ENCODE measurements at places on chromosomes 7 and 10.

GRCh38 chr10:113991091-113991860 lies 52.4 kb upstream of the ADRB1 start:
- DNase-seq: no peak

DNA sequence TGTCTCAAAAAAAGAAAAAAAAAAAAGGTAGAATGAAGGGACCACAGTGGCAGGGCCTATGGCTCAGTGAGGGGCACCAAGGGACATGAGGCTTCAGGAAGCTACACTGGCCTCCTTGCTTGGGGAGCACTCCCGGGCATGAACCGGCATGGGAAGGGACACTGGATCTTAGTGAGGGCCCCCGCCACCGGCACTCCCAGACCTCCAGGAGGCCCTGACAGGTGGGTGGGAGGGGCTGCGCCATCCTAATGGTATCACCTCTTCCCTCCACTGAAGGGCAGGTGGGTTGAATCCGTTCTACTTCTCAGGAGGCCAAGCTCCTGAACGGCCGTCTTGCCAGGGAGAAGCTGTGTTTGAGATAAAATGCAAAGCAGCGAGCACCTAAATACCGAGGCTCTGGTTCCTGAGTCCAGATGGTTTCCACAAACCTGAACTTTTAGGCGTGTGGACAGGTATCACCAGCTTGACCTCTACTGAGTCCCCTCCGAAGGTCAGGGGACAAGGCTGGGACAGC lies 69.8 kb downstream of the C10orf143 start:
- DNase-seq: no peak

DNA sequence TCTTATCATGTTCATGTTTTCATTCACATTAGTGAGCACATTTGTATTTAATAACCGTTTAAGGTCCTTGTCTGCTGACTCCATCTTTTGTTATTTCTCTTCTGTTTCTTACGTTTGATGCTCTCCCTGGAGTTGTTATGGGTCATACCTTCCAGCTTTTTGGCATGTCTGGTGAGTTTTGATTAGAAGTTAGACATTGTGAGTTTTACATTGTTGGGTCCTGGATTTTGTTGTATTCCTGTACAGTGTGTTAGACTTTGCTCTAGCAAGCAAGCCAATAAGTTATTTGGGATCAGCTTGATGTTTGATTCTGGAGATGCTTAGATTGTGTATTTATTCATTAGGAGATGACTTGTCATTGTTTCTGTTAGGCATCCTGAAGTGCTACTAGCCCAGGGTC lies 16.9 kb downstream of the OLAH start:
- DNase-seq: no peak

GRCh38 chr7:140230516-140230860 lies 53.7 kb upstream of the KDM7A start:
- DNase-seq: no peak

DNA sequence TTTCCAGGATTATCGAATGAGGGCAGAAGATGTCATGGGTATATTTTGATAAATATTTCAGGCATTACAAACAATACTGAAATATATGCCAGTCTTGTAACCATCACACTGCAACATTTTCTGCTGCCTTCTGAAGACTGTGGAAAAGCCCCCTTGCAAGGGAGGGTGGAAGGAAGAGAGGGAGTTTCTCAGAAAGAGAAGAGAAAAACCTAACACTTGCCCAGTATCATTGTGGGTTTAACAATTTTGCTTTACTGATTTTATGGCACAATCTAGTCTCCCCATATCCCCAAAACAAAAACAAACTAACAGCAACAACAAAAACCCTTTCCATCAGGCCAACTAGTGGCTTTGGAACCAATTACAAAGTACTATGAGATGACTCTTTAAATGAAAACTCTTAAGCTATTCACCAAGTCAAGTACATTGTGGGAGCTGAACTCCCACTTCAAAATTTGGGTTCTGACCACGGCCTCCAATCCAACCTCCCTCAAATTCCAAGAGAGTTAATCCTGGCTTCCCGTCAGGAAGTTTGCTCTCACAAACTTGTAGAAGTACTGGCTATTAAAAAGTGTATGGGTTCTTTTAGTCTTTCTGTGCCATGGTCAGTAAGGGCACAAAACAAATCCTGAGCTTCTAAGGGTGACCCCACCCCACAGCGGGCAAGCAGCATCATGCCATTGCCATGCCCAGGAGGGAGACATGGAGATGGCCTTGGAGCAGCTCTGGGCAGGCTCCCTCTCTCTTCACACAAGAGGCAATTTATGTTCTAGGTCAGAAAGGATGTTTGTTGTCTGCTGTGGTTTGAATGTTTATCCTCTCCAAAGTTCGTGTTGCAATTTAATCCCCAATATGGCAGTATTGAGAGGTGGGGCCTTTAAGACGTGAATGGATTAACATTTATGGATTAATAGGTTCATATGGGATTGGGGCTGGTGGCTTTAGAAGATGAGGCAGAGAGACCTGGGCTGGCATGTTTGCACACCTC lies 96.3 kb downstream of the JAZF1 start:
- DNase-seq: no peak

- DNase-seq: no peak
Observed at GRCh38 chr7:92875719-92876118, 39.3 kb upstream of the CDK6 start.

GRCh38 chr10:17785276-17785930 lies 23.7 kb upstream of the MRC1 start:
- no peak for DNase-seq

DNA sequence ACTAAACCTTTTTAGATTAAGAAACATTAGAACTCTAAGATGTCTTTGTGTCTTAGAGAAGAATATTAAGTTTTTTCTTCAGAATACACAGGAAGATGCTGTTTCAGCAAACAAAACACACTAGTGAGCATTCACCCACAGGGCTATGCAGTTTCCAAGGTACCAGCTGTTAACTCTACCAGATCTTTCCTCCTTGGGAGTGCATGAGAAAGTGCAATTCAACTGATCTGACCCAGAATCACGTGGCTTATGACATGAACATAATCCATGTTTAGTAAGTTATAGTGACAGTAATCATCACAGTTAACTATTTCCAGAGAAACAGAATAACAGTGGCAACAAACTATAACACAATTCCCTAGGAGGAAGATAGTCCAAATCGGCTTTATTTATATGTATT lies 270.7 kb downstream of the CACNA2D1 start:
- no peak for DNase-seq

DNA sequence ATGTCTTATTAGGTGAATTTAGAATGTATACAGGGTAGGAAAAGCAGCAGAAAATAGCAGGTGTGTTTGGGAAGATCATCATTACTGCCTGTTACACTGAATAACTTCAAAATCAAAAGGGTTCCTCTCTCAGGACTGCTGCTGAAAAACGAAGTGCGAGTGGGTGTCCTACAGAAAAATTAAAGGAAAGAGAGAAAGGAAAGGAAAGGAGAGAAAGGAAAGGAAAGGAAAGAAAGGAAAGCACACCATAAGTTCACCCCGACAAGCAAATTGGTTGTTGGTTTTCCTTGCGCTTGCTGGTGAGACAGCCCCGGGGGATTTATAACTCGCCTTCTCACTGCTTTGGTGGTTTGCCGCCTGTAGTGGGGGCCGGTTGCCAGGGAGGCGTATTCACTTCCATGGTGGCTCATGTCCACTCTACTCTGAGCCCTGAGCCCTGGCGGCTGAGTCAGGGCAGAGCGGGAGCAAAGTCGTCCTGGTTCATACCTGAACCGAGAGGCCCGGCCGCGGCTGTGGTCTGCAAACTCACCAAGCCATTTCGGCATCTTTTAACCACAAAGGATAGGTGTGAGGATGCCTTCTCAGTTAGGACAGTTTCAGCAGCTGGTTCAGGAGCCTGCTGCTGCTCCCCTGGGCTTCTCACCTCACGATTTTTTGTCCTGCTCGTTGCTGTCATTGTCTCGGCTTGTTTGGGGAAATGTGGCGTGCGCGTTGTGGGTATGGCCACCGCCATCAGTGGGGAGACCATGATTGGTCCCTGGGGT lies 26.1 kb downstream of the INPP5A start:
- peak; percentile 65 for DNase-seq

GRCh38 chr10:79482304-79482703 lies 30.0 kb upstream of the EIF5AL1 start:
- DNase-seq: no peak

DNA sequence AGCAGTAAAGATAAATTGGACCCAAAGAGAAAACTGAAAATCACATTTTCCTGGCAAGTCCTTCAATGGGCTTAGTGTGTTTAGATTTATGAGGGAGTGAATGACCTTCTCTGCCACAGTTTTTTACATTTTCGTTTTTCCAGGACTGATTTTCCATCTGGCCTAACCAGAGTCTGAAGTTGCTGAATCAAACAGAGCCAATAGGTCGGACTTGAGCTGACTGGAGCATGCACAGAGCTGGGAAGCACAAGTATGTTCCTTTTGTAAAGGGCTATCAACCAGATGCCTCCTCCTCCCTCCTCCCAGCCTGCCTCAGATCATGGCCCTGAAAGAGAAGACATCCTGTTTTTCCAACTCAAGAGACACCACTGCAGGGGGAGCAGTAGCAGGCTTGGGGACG lies 126.0 kb upstream of the ANKRD1 start:
- no peak for DNase-seq

DNA sequence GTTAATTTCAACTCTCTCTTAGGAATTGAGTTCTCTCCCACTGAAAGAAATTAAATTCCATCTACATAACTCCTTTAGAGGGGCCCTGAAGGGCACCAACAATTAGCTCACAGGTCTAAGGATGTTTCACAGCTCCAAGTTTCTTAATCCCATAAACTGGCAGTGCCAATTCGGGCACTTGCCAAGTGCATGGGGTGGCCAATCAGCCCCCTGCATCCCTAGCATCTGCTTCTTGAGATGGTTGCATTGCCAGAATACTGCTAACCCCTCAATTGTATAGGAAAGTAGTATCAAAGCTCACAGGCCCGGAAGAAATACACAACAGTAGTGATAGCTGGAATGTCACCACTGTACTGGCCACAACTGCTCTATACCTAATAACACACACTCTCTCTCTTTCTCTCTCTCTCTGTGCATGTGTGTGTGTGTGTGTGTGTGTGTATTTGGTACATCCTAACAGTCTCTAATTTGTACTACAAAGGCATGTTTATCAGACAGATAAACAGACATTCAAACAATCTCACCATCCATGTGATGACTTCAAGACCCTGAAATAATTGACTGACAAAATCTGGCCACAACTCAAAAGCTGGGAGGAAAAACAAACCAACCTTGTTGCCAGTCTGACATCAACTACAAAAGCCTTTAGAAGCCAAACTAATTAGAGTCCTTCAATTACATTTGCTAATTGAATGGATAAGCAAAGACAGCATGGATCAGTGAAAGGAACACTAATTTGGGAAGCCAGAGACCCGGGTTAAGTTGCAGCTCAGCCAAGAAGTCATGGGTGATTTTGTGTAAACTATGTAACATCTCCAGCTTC lies 27.8 kb downstream of the HIBADH start:
- DNase-seq: no peak

DNA sequence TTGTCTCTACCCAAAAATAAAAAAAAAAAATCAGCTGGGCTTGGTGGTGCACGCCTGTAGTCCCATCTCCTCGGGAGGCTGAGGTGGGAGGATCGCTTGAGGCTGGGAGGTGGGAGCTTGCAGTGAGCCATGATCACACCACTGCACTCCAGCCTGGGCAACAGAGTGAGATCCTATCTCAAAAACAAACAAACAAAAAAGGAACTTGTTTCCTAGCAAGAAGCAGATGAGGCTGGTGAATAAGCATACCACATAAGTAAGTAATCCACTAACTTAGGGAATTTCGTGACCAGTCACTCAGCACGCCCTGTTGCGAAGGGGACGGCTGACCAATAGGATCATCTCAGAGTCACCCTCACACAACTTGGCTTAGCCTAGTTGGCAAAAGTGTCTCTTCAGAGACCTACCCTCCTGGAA lies 64.6 kb downstream of the CUX1 start:
- peak; percentile 92 for DNase-seq

DNA sequence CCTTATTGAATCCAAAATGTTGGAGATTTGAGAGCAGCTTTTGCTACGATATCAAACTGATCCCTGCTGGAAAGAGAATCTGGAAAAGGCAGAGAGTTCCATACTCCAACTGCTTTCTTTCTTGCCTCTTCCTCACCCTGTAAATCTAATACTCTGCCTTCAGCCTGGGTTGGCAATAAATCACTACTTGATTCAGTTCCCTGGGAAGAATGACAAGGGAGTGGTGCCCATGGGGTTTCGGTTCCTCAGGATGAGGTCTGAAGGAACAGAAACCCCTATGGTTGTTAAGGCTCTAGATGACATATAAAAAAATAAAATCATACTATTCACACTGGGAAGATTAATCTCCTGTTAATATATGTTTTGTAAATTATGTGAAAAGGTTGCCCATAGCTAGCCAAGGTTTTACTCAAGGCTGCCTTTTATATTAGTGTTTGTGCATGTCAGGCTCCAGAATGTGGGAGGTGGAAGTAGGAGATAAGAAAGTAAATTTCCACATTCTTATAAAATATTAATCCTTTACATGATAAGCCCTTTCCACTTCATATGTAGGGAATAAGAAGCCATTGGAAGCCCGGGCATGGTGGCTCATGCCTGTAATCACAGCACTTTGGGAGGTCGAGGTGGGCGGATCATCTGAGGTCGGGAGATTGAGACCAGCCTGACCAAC lies 106.2 kb upstream of the CACNA2D1 start:
- no peak for DNase-seq

- no peak for DNase-seq
Observed at GRCh38 chr10:120980279-120981255, 129.4 kb downstream of the WDR11 start.

DNA sequence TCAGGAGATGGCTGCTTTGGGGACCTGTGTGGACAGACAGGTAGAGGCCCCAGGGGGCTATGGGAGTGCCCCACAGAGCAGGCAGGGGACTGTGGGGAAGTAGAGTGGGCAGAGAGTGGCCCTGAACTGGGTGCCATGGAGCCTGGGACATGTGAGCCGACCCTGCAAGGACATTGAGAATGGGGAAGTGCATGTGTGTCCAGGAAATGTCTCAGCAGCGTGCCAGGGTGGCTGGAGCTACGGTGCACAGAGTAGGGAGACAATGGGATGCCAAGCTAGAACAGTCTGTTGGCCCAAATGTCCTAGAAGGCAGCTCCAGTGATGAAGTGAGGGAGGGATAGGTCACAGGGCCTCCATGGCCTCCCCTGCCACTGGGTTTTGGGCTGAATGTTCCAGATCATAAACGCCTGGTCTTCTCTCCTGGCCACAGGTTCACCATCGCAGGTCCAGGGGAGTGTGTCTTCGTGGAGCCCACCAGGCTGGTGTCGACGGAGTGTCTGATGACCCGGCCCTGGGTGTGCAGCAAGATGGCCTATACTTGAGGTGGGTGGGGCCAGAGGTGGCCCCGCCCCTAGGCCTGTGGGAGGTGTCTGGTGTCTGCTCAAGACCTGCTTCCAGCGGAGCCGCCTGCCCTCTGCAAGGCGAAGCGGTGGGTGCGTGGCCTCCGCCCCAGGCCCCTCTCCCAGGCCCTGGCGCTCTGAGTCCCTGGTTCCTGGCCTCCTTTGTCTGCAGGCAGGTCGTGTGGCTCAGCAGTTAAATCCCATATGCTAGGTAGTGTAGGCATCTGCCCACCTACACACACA lies 20.5 kb downstream of the CLEC2L start:
- no peak for DNase-seq
